Activated CD8-positive, alpha-beta memory T cell treated with anti-CD3 and anti-CD28 coated beads, Interleukin-2, amount 10 ng/mL, durations not matched to agents 7 days and 5 days (primary cell): ENCODE measurements at places on chromosomes 6 and 20.

DNA sequence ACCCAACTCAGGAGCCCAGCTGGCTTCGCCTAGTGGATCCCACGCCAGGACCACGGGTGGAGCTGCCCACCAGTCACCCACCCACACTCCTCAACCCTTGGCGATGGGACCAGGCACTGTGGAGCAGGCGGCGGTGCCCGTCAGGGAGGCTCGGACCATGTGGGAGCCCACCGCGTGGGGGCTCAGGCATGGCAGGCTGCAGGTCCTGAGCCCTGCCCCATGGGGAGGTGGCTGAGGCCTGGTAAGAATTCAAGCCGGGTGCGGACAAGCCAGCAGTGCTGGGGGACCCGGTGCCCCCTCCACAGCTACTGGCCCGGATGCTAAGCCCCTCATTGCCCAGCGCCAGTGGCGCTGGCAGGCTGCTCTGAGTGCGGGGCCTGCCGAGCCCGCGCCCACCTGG, 123.1 kb upstream of the LGSN start:
- no peak for DNase-seq

DNA sequence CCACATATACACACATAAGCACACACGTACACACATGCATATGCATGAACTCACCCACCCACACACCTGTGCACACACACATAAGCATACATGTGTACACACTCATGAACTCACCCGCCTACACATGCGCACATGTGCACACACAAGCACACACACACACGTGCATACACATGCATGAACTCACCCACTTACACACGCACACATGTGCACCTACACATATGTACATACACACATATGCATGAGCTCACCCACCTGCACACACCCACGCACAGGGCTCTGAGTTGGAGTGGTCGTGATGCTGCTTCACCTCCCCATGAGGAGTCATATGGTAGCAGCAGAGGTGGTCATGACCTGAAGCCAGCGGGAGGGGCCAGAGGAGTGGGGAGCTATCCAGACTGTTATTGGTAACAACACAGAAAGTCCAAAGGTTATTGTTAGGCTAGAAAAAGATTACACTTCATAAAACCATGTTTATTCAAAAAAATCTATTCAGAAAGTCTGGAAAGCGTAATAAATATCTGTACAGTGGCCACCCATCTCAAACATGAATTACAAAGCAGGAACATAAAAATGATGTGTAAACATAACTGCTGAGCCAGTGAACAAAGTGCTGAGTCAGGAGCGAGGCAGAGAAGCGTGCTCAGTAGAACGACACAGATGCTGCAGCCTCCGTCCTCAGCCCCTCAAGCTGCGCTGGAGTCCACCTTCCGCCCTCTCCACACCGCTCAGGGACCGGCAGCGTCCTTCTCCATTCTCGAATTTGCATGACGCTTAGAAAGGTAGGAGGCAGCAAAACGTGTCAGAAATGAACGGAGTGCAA, 26.4 kb upstream of the MPC1 start:
- DNase-seq: no peak

DNA sequence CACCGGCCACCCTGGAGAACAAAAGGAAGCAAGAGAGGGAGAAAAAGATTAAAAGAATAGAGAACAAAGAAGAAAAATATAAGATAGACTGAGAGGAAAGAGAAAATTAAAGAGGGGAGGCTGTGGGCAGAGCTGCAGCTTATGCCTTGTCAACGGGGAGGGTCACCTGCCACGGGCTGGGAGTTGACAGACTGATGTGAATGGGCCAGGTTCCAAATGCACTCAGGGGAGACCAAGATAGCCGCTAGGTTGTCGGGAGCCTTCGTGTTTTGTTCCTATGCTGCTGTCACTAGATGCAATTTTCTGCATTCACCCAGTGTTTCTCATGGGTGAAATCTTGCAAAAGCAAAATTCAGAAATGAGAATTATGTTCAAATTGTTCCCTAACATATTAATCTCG, 119.6 kb upstream of the MTHFD1L start:
- no peak for DNase-seq

DNA sequence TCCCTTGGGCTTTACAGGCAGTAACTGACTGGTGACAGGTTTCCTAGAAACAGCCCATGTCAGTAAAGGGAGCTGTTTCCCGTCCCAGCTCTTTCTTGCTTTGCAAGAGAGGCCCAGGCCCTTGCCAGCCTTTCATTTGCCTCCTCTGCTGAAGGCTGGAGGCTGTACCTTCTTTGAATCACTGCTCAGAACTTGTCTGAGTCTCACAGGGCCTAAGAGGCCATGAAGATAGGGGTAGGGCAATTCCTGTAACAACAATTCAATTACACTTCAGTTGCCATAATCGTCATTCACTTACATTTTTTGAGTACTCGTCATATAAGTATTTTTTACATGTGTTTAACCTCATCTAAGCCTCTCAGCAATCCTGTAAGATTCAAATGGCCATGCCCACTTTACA, 25.9 kb upstream of the MAFB start:
- no peak for DNase-seq

DNA sequence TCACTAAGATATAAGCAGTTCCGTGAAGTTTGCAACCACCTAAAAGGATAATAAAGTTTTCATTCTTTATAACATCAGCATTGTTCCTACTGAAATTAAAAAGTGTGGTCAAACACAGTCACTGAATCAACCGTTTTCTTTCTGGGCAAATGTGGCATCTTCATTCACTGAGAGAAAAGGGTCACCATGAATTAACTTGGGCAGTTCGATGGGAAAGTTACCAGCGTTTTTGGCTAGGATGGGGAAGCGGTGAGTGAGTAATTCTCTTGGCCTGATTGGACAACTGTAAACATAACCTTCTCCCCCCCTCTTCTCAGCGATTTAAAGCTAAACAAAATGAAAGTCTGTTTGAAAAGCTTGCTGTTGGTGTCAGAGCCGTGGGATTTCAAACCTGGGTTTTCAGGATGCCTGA, 181.8 kb downstream of the SASH1 start:
- DNase-seq: no peak

GRCh38 chr6:12224251-12224650, 65.9 kb upstream of the EDN1 start:
- no peak for DNase-seq

GRCh38 chr6:97195117-97195516, 87.9 kb downstream of the MMS22L start:
- no peak for DNase-seq

DNA sequence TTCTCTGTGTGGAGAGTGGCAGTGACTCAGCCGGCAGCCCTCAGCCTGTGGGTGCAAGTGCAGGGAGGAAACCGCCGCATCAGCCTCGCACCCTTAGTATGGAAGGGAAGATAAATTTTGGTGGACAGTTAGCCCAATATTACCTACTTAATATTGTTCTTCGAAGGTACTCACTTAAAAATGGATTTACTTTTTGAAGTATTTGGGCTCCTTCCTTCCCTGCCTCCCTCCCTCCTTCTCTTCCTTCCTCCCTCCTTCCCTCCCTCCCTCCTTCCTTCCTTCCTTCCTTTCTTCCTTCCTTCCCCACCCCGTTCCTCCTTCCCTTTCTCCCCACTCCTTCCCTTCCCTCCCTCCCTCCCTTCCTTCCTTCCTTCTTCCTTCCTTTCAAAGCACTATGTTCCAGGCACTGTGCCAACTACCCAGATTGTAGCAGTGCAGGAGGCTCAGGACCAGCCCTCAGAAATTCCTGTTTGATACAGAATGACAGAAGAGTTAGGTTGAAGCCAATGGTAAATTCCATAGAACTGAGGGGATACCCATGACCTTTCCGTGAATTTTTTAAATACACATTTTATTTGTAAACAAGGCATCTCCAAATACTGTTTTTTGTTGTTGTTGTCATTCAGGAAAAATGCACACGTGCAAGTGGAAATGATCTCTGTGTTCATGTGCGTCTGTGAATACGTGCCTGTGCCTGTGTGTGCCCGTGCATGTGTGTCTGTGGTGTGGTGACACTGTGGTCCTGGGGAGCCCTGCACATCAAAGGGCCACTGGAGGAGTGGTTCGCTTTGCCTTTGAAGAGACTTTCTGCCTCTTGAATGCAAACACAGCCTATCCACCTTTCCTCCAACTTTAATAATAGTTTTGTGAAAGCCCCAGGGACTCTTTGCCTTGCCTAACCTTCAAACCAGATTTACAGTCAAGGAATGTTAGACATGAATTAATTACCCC, 141.7 kb downstream of the EDN3 start:
- DNase-seq: no peak

DNA sequence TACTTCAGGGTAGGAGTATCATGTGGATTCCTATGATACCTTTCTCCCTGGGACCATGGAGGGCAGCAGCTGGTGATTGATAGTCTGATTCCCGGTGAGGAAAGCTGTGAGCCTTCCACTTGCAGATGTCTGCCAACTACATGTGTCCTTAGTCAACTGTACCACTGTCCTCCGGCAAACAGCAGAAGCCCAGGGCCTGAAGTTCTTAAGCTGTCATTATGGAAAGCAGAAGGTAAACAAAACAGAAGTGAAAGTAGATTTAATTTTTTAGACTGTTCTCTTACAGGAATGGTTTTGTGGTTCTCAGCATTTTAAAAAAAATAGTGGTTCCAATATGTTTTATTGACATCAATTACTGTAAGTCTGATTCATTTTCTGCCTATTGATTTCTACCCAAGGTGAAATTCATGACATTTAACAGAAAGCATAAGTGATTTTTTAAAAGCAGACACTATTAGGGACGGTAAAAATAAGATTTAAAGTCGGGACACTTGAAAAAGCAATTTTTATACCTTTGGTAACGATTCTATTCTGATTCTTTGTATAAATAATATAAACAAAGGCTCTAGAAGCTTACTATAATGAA, 36.6 kb downstream of the PTPN1 start:
- peak; percentile 58 for DNase-seq

- no peak for DNase-seq
These were observed 43.4 kb upstream of the CDYL start for GRCh38 chr6:4732691-4733315.

DNA sequence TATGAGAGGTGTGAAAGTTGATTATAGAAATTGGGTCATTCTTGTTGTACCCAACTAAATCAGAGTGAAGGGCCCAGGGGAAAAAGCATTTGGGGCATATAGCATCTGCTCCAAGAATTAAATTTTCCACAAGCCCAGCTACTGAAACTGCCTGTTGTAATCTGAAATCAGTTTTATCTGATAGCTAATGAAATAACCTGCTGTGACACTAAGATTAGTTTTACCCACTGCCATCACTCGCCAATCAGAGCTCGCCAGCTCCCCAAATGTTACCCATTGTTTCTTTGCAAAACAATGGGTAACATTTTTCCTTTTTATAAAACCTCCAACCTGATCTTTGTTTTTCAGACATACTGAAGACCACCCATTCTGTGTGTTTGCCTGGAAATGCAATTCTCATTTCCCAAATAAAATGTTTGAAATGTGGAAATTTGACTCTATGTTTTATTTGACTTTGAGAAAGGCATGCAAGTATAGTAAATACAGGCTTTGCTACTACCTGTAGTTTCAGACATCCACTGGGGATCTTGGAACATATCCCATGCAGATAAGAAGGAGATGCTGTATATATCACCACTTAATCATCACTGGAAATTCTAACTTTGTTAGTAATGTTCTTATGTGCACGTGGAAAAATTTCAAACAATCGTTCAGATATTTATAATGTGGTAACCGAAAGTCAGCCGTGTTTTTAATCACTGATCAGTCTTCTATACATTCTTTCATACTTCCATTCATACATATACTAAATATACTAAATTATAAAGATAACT, 6.3 kb upstream of the AHI1 start:
- no peak for DNase-seq
